ENCODE measurements at places on chromosomes 1 and 21. TPM values are rescaled to one million over a fixed set of nuclear protein-coding genes. Genes with fewer than 3 reads are reported as not detected.
A peak's percentile ranks its signal among the peaks of the same experiment; 100 is the strongest.

- no peak overlapping the region for H3K27ac ChIP-seq
- no peak for DNase-seq
- no peaks in the 10 kb centered on the region for H3K27me3 ChIP-seq
- H3K36me3 ChIP-seq: no peaks in the 10 kb centered on the region
- peak overlapping the region; percentile 5 for H3K4me3 ChIP-seq
These were observed 35.0 kb downstream of the GIPC2 start for GRCh38 chr1:78080767-78081166.

GRCh38 chr21:17491716-17492414 is 21.0 kb upstream of the CXADR start:
- peaks cover 16% of the 10 kb centered on the region for H3K4me1 ChIP-seq
- no peak overlapping the region for H3K4me3 ChIP-seq
- DNase-seq: peak; percentile 25
- no peak overlapping the region for H3K27ac ChIP-seq

GRCh38 chr1:3352952-3353331 is 101.5 kb upstream of the ARHGEF16 start:
- no peak for DNase-seq
- H3K4me1 ChIP-seq: no peaks in the 10 kb centered on the region
- H3K36me3 ChIP-seq: no peaks in the 10 kb centered on the region
- no peak overlapping the region for H3K27ac ChIP-seq

GRCh38 chr21:42841156-42841915 is 38.0 kb downstream of the WDR4 start:
- H3K4me1 ChIP-seq: no peaks in the 10 kb centered on the region

DNA sequence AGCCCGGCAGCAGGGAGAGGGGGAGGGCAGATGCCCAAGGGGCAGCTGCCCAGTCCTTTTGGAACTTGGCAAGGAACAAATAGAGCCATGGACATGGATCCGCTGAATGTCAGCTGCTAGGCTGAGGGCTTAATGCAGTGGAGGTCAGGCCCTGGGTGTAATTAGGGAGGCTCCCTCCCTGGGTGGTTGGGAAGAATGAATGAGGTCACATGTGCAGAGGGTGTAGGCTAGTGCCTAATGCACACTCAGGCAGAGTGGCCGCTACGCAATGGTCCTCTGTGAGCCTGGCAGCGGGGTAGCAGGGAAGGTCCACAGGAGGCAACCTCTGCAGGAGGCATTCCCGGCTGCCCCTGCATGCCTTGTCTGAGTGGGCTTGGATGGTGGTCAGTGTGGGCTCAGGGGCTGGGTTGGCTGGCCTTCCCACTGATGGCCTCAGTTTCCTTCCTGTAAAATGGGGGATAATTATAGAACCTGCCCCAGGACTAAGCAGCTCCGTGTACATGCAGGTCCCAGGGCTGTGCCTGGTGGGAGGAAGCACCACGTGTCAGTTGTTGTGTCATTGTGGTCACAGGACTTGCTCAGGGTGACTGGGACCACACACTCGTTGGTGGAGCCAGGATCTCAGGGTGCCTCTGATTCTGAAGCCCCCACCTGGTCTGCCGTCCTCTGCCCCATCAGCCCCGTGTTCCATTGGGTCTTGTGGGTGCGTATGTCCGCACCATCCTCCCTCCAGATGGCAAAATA is 81.6 kb upstream of the ACTL8 start:
- no peak overlapping the region for H3K27ac ChIP-seq
- peak; percentile 11 for DNase-seq
- no peaks in the 10 kb centered on the region for H3K27me3 ChIP-seq
- H3K4me1 ChIP-seq: no peaks in the 10 kb centered on the region

DNA sequence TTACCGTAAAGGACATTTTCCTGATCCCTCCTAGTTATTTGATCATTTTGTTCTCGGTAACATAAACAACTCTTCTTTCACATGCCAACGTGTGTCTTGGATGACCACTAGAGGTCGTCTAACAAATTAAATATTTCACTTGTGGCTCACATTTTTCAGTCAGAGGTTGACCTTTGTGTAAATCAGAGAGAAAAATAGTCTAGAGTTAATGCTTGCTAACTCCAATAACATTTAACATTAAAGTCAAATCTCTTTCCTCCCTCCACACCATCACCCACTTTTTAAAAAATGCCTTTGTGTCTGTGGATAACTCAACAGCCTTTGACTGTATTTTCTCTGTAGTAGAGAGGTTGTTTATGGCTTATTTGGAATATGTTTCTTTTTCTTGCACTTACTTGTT is 220.5 kb upstream of the B3GALT2 start:
- no peak overlapping the region for H3K4me3 ChIP-seq
- no peak overlapping the region for H3K27ac ChIP-seq
- no peaks in the 10 kb centered on the region for H3K36me3 ChIP-seq
- peaks cover 24% of the 10 kb centered on the region for H3K4me1 ChIP-seq

GRCh38 chr1:243848858-243849420 is 1.1 kb downstream of the AKT3 start:
- no peaks in the 10 kb centered on the region for H3K27me3 ChIP-seq
- DNase-seq: peak; percentile 72
- no peaks in the 10 kb centered on the region for H3K36me3 ChIP-seq
- H3K4me1 ChIP-seq: peaks cover 34% of the 10 kb centered on the region
- peak overlapping the region; percentile 88 for H3K4me3 ChIP-seq

- H3K36me3 ChIP-seq: no peaks in the 10 kb centered on the region
- no peak for DNase-seq
- no peak overlapping the region for H3K4me3 ChIP-seq
- peaks cover 8% of the 10 kb centered on the region for H3K27me3 ChIP-seq
- no peaks in the 10 kb centered on the region for H3K4me1 ChIP-seq
These were observed 126.9 kb upstream of the PLPPR5 start for GRCh38 chr1:99131546-99131945.

DNA sequence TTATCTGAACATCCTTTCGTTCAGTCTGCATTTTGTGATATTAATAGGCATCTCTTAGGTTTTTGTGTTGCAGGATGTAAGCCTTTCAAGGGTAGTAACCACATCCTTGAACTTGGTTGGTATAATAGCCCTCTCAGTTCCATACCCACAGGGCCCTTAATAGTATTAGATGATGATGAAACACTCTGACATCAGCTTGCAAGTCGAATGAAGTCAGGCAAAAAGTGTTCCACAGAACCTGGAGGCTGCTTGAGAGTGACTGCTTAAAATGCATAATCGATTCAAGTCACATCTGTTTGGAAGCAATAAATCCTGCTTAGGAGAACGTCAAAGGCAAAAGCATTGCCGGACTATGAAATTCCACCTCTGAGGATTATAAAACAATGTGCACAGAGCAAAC is 415.6 kb upstream of the KAZN start:
- no peaks in the 10 kb centered on the region for H3K36me3 ChIP-seq
- DNase-seq: no peak
- H3K4me3 ChIP-seq: no peak overlapping the region
- H3K27me3 ChIP-seq: peaks cover 31% of the 10 kb centered on the region
- H3K4me1 ChIP-seq: no peaks in the 10 kb centered on the region
- H3K27ac ChIP-seq: no peak overlapping the region

GRCh38 chr1:26861286-26861701 is 1.7 kb upstream of the SFN start:
- peaks cover 22% of the 10 kb centered on the region for H3K4me1 ChIP-seq
- no peak for DNase-seq
- H3K27ac ChIP-seq: no peak overlapping the region
- no peak overlapping the region for H3K4me3 ChIP-seq
- H3K27me3 ChIP-seq: no peaks in the 10 kb centered on the region

DNA sequence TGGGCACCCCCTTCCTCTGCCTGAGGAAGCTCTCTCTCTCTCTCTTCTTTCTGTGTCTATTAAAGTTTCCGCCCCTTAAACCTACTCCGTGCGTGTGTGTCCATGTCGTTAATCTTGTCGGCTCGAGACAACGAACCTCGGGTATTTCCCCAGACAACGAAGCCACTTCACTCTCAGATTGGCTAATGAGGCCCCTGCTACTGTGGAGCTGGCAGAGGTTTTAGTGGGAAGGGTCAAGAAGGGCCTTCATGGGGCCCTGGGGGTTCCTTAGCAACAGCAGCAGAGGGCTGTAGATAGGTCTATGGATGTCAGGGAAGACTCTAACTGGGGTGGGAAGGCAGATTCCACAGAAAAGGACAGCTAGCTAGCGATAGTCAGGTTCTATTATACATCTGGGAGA is 239.8 kb upstream of the RAB4A start:
- H3K36me3 ChIP-seq: no peaks in the 10 kb centered on the region
- H3K27ac ChIP-seq: no peak overlapping the region
- H3K4me1 ChIP-seq: peaks cover 37% of the 10 kb centered on the region

GRCh38 chr1:43901196-43901961 is 32.2 kb upstream of the ARTN start:
- H3K4me3 ChIP-seq: no peak overlapping the region
- H3K27me3 ChIP-seq: no peaks in the 10 kb centered on the region
- peaks cover 9% of the 10 kb centered on the region for H3K36me3 ChIP-seq
- no peak overlapping the region for H3K27ac ChIP-seq

DNA sequence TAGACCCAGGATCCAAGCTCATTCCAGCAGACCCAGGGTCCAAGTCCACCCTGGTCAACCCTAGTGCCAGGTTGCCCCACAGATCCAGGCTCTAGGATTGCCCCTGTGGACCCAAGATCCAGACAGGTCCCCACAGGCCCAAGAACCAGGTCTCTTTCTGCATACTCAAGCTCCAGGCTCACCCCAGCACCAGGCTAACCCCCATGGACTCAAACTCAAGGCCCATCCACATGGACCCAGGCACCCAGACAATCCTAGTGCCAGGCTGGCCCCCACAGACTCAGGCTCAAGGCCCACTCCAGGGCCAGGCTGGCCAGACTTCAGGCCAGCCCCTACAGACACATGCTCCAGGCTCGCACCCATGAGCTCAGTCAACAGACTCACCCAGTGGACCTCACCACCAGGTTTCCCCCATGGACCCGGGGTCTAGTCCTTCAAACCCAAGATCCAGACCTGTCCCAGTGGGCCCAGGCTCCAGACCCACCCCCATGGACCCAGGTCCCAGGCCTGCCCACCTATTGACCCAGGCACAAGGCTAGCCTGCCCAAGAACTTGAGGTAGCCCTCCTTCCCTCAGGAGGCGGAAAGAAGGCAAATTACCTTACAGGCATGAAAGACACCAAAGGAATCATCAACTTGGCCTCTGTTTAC is 124.4 kb downstream of the SMYD3 start:
- no peak overlapping the region for H3K4me3 ChIP-seq
- H3K4me1 ChIP-seq: peaks cover 14% of the 10 kb centered on the region
- no peak for DNase-seq

GRCh38 chr1:147050654-147051053 is 112.5 kb downstream of the NBPF12 start:
- H3K4me3 ChIP-seq: no peak overlapping the region
- DNase-seq: no peak
- no peak overlapping the region for H3K27ac ChIP-seq
- peaks cover 5% of the 10 kb centered on the region for H3K27me3 ChIP-seq
- peaks cover 22% of the 10 kb centered on the region for H3K4me1 ChIP-seq
- no peaks in the 10 kb centered on the region for H3K36me3 ChIP-seq

DNA sequence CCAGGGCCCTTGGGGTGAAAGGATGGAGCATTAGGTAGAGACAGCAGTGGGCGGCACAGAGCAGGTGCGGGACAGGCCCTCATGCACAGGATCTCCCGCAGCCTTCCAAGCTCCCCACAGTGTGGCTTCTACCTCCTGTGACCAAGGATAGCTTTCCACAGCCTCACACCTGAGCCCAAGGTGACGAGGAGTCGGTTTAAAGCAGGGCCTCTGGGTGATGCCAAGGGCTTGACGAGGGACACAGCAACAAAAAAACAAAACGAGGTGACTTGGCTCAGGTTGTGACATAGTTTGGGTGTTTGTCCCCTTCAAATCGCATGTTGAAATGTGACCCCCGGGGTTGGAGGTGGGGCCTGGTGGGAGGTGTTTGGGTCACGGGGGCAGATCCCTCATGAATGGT is 15.3 kb downstream of the RSPH1 start:
- DNase-seq: no peak
- no peaks in the 10 kb centered on the region for H3K36me3 ChIP-seq
- H3K4me1 ChIP-seq: peaks cover 6% of the 10 kb centered on the region
- no peak overlapping the region for H3K4me3 ChIP-seq

- H3K4me3 ChIP-seq: no peak overlapping the region
- H3K27ac ChIP-seq: no peak overlapping the region
- H3K4me1 ChIP-seq: no peaks in the 10 kb centered on the region
- no peaks in the 10 kb centered on the region for H3K36me3 ChIP-seq
These were observed 4.5 kb upstream of the KLF17 start for GRCh38 chr1:44114098-44114497.

DNA sequence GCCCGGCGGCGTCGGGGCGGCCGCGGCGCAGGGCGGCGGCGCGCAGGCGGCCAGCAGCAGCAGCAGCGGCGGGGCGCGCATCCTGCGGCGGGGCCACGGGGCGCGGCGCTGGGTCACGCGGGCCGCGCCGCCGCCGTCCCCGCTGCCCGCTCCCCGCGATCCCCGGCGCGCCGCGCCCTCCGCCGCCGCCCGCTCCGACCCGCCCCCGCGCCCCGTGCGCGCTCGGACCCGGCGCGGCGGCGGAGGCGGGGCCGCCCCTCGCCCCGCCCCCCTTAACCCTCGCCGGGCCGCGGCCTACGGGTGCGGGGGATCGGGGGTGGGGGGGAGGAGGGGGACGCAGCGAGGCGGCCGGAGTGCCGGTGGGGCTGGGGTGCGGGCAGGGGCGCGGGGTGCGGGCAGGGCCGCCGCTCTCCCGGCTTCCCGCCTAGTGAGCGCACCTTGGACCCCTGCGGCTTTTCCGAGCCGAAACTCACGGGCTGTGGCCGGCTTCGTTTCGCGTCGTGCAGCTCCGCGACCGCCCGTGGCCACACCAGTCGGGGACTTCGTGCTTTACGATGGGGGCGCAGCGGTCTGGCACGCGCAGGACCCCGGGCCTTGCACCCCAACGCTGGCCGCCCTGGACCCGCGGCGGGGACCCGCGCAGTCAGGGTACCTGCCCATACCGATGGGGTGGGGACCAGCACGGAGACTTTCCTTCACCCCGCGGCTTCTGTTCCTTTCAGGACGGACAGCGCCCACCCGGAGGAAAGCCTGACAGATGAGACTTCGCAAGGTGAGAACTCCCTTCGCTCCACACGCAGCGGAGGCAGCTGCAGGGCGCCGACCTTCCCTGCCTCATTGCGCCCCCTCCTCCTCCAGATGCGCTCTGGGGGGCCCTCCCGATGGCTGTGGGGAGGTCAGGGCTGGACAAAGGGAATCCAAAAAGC is at the start of gene FNDC10:
Gene FNDC10 (minus strand): TSS at position 201 of the 926 bp plus-strand sequence. CDS start 120 bp downstream, at position 81.
- peaks cover 5% of the 10 kb centered on the region for H3K4me1 ChIP-seq
- peak within 1 kb of the TSS; percentile 63 for H3K4me3 ChIP-seq
- H3K36me3 ChIP-seq: no peaks in the 10 kb centered on the region
- H3K27ac ChIP-seq: no peak within 1 kb of the TSS
- peaks cover 6% of the 10 kb centered on the region for H3K27me3 ChIP-seq
- no peak for DNase-seq

FCRL5 gene
- total RNA-seq: not detected

CELA3A gene
- not detected for total RNA-seq

CR1L gene
- total RNA-seq: not detected

HAO2 gene
- total RNA-seq: not detected

MROH7 gene
- total RNA-seq: 0.25 TPM

RBM11 gene
- 5.1 TPM for total RNA-seq

DEPDC1 gene
- total RNA-seq: 15.9 TPM

RGS4 gene
- not detected for total RNA-seq

NCF2 gene
- 8.7 TPM for total RNA-seq

TNFRSF8 gene
- total RNA-seq: 15.7 TPM

ST6GALNAC5 gene
- not detected for total RNA-seq

RNF207 gene
- total RNA-seq: 15.2 TPM

CYP4X1 gene
- total RNA-seq: not detected

AADACL3 gene
- not detected for total RNA-seq

Data from activated CD4-positive, alpha-beta T cell treated with anti-CD3 and anti-CD28 coated beads for 36 hours (primary cell).